ENCODE measurements at places on chromosomes 11 and 22.

DNA sequence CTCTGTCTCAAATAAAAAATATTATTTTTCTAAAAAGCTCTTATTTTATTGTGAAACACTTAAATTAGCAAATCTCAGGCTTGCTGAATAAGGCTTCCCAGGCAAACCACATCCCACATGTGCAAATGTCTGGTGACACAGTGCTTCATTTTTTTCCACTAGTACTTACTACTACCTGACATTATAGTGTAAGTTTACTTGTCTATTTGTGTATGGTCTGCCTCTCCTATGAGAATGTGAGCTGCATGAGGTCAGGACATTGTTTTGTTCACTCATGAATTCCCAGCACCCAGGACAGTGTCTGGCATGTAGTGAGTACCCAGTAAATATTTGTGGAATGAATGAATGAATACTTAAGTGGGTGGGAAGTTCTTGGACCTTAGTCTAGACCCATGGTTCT, 103.1 kb downstream of the PTPRJ start:
- no peak for DNase-seq

DNA sequence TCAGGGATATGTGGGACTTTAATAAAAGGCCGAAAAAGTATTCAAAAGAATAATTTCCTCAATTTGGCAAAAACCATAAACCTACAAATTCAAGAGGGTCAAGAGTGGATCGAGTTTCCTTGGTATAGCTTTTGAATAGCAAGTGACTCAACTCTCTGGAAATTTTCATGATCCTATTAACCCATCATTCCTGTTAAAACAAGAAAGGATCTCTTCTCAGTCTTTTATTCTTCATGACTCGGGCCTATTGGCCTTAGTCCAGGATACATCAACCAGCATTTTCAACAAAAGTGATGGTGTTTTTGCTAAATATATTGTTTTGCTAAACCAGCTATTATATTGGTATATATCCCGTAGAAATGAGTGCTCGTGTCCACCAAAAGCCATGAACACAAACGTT, 110.3 kb downstream of the ATXN10 start:
- no peak for DNase-seq

GRCh38 chr22:43293655-43294392, 49.3 kb downstream of the SCUBE1 start:
- DNase-seq: no peak

- DNase-seq: no peak
These were observed 162.7 kb downstream of the BARX2 start for GRCh38 chr11:129538323-129538722.
